ENCODE measurements at places on chromosomes 1 and 21.

- DNase-seq: no peak
These were observed 47.5 kb downstream of the TMCO4 start for GRCh38 chr1:19752083-19752696.

- peak; percentile 82 for DNase-seq
These were observed at the start of gene GNG12 for GRCh38 chr1:67832737-67833601. GNG12 (minus strand) TSS chr1:67833467; CDS start chr1:67707686, 125,781 bp downstream.

- DNase-seq: no peak
These were observed 465.3 kb downstream of the RWDD3 start for GRCh38 chr1:95699149-95699953.

DNA sequence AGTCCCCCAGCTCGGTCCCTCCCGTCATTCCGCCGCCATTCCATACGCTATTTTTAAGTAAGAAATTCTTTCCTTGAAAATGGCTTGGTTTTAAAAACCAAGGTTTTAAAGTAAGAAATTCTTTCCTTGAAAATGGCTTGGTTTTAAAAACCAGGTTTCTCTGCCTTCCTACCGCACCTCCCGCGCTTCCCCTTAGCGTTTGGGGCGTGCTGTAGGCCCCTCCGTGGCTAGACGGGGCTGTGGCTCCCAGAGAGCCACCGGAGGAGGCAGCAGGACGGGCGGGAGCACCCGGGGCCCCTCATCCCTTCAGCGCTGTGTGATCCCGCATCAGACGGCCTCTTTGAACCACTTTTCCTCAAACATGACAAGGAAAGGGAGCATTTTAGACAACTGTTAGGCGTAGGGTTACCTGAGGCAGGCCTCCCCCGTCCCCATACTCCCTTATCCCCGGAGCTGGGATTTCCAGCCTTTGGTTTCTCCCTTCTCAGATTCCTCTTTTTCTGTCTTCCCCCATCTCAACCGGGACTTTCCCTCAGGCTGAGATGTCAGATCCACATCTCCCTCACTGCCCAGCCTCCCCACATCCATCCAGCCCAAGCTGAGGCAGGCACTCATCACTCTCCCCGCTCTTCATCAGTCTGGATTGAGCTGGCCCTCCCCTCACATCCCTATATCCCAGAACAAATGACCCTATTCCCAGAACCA, 541 bp upstream of the CD58 start:
- no peak for DNase-seq

- no peak for DNase-seq
These were observed 83.3 kb upstream of the TNR start for GRCh38 chr1:175826705-175827104.

DNA sequence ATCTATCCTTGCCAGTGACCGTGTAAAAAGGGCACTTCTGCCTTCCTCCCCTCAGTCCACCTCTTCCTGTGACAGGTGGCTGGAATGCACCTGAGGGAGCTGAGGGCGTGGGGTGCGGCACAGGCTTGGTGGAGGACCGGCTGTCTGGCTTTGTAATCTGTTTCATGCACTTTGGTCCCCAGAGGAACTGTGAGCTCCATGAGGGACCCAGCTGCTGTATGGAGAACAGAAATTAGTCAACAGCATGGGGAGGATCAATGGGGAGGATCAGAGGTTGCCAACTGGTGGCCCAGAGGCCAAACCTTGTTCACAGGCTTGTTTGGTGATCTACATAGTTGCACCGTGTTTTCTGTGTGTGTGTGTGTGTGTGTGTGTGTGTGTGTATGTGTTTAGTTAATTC, 19.0 kb upstream of the LUZP1 start:
- no peak for DNase-seq

- no peak for DNase-seq
These were observed 129.8 kb upstream of the SAMSN1 start for GRCh38 chr21:14675774-14676530.

GRCh38 chr1:10065344-10065685, 32.6 kb downstream of the UBE4B start:
- no peak for DNase-seq

DNA sequence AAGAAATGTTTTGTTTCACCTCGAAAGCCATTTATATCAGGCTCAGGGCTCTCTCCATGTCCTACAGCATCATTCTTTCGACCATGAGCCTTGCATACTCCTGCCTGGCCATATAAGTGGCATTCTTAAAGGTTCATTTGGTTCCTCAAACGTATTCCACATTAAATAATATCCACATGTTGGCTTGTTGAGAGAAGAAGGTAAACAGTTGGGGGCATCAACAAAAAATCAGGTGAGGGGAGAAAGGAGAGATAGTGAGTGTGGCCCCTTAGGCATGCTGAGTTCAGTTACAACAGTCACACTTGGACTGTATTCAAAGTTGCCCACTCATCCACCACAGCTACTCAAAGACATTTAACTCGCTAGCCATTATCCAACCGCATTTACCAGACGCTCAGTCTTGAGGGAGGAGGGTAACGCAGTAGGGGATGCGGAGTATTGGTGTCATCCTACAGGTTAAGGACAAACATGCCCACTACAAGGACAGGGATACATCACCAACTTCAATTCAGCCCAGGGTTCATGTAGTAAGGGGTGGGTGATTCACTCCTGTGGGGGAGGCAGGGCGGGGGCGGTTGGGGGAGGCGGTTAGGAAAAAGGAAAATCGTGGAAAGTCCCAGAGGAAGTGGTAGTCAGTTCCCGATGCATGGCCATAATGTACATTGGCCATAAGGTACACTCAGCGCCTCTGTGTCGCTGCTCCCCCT, 1.4 kb downstream of the ZNF697 start:
- DNase-seq: peak; percentile 84

DNA sequence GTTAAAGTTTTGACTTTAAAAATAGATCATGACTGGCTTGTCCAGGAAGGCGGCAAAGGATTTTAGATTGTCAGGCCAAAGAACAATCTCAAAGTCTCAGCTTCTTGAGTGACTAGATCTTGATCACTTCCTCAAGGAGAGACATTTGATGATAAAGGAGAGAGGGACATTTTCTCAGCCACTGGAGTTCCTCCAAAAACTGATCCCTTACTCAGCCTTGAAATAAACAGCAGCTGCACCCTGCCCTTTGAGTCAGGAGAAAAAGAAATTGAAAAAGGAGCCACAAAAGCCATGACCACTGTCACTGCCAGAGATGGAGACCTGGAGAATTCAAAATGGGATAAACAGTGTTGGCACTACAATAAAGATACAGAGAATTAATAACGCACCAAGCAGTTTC, 288.4 kb upstream of the PRMT6 start:
- DNase-seq: peak; percentile 59

DNA sequence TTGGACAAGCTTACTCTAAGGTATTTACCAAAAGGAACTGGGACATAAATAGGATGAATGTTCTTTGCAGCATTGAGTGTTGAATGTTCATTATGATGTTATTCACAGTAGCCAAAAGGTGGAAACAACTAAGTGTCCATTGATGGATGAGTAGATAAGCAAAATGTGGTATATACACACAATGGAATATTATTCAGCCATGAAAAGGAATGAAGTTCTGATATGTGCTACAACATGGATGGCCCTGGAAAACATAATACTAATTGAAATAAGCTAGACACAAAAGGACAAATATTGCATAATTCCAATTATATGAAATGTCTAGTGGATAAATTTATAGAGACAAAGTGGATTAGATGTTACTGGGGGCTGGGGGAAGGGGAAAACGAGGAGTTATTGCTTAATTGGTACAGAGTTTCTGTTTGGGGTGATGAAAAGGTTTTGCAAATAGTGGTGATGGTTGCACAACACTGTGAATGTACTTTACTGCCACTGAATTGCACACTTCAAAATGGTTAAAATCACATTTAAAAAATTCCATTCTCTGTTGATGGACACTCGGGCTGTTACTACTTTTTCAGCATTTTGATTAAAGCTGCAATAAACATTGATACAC, 2.9 kb downstream of the MTARC1 start:
- DNase-seq: no peak

- DNase-seq: peak; percentile 29
These were observed at the start of gene SLAMF1 for GRCh38 chr1:160646711-160647328. SLAMF1 (minus strand) TSS chr1:160647044; CDS start chr1:160646945, 99 bp downstream.

- peak; percentile 18 for DNase-seq
These were observed 57.1 kb upstream of the C1orf87 start for GRCh38 chr1:60130703-60131102.

DNA sequence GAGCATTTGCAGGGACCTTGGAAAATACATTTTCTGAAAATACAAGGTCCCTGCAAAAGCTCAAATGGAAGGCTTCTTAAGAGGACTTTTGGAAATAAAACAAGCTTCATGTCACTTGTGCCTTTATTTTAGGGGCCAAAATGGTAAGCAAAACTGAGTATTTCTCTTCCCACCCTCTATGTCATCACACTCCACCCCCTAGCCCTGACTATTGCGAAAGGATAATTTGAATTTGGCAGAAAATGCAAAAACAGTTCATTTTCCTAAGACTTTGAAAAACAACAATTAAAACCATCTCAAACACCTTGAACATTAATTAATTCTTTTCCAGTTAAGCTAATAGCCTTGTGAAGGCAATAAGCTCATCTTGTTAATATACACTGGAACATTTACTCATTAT, 201.7 kb downstream of the TM2D1 start:
- DNase-seq: no peak

GRCh38 chr1:53892911-53893310, 1.1 kb upstream of the DIO1 start:
- DNase-seq: no peak

DNA sequence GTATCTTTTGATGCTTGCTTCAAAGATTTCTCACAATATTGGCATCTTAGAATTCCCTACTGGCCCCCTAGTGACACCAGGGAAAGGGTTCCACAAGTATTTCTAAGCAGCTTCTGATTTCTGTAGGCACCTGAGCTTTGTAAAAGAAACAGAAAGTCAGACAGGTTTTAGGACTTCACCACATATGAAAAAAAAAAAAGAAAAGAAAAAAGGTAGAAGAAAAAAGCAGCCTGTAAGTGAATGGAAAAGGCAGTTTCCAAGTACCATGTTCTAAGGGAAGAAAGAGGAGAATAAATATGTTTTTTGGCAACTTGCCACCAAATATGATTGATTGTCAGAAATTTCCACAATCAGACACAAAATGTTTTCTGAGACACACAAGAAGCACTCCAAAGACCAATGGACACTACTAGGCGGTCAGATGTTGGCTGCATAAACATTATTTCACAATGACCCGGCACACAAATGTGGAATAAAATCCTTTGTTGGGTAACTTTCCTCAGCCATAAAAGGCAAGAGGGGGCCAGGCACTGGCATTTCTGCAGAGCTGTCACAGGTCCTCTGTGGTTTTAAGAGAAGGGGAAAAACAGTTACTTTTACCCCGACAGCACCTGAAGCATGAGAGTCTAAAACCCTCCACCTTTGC, 12.7 kb upstream of the CPLANE2 start:
- DNase-seq: no peak

GRCh38 chr1:201989354-201990128, 7.1 kb downstream of the RNPEP start:
- DNase-seq: no peak

- DNase-seq: peak; percentile 34
These were observed 269.3 kb upstream of the NFIA start for GRCh38 chr1:60813071-60813470.

DNA sequence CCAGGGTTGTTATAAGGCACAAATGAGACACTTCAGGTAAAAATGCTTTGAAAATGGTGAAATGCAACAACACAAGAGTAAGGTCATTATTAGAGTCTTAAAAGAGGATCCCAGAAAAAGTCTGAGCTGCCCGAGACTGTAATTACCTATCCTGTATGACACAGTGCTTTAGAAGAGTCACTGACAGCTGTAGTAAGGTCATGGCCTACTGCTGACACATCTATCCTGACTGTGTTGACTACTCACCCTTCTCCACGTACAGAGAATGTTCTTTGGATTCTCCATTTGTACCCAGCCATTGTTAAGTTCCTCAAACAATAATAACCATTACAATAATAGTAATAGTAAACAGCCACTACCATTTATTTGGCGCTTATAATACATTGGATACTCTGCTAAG, 104.4 kb downstream of the CACHD1 start:
- DNase-seq: peak; percentile 65

DNA sequence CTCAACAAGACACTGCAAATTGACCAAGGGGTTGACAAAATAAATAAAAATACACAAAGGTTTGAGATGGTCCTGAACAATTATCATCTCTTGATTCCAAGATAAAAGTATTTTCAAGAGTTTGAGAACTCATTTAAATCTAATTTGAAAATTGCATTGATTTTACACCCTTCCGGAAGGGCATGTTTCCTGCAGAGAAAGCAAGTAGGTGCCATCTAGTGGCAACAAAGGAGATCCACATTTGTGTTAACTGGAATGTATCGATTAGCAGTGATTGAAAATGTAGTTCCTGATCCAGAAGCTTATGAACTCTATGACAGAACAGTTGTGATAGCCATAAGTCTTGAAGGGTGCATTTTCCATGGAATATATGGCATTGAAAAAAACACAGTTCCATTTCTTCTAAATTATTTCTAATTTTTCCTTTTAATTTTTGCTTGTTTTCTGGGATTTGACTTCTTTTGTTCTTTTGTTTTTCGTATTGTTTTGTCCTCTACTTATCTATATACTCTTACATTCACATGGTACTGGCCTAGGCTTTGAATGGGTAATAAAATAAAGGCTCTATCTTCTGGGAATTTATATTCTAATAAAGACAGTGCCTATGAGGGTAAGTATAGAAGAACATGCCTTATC, 143.7 kb downstream of the DNM3 start:
- no peak for DNase-seq

DNA sequence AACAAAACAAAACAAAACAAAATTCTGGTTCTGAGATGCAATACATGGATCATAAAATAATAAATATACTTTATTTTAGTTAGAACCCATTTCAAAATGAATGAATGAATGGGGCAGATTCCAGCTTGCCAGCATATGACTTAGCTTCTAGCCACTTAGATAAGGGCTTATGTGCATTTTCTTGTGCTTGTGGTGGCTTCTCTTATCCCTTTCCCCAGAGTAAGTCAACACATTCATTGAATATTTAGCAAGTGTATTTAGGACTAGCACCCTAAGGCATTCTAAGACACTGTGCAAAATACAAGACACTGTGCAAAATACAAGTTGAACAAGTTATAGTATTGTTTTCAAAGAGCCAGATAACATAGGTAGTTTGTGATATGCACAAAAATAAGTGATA, 4.7 kb downstream of the ADIPOR1 start:
- no peak for DNase-seq

- DNase-seq: peak; percentile 78
These were observed 92.9 kb downstream of the LAMC2 start for GRCh38 chr1:183278739-183279591.

DNA sequence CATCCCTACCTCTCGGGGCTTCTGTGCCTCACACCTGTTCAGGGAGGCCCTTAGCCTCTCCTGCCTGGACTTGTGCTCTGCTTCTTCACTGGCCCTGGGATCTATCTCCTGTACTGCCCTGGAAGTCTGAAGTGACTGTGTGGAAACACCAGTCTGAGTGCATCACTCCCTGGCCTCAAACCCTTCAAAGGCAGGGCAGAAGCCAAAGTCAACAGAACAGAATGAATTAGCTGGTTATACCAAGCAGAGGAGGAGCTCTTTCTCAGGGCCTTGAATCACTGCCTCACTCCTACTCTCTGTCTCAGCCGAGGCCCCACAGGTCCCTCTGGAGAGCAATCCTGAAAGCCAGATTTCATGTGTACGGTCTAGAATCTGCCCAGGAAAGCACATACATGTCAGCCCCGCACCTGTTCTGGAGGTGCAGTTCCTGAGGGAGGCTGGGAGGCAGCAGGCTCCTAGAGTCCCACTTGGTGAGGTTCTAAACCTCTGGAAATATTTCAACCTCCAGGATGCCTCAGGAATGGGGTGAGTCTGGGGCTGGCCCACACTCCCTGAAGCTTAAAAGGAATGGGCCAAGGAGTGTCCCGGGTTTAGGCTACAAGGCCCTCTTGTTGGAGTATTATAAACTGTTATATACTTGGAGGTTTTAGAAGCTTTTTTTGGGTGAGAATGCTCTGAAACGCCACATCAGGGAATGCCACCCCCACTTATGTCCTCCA, 98.3 kb downstream of the ABCA4 start:
- DNase-seq: peak; percentile 72

Data from HT1080 (cell line).